Hepatocyte (in vitro differentiated cells): ENCODE measurements at places on chromosomes 11 and 22.
A peak's percentile ranks its signal among the peaks of the same experiment; 100 is the strongest.

GRCh38 chr11:112719736-112720525, 241.3 kb upstream of the NCAM1 start:
- no peaks in the 10 kb centered on the region for H3K36me3 ChIP-seq
- H3K27me3 ChIP-seq: no peaks in the 10 kb centered on the region
- H3K27ac ChIP-seq: no peak overlapping the region
- no peak for DNase-seq

- H3K4me1 ChIP-seq: peaks cover 48% of the 10 kb centered on the region
- H3K27me3 ChIP-seq: no peaks in the 10 kb centered on the region
- no peak overlapping the region for H3K4me3 ChIP-seq
- no peaks in the 10 kb centered on the region for H3K36me3 ChIP-seq
Measured at GRCh38 chr11:2778630-2779498, 79.1 kb upstream of the KCNQ1OT1 start.

DNA sequence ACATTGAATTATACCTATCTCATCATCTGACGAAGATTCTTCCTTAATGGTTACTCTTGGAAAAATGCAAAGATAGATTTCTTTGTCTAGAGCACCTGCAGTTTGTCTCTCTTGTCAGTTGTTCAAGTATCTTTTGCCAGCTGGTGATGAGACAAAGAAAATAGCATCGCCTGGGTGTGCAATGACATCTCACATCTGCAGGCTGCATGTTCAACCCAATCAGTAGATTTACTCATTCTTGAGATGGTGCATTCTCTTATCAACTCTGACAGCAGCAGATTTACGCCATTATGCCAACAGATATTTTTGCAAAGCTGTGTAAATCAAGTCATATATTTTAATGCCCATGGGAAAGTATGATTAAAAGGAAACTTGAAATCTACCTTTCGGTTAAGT, 164.6 kb upstream of the PDGFD start:
- no peaks in the 10 kb centered on the region for H3K36me3 ChIP-seq
- H3K27ac ChIP-seq: no peak overlapping the region
- DNase-seq: no peak

- no peaks in the 10 kb centered on the region for H3K27me3 ChIP-seq
- H3K4me1 ChIP-seq: no peaks in the 10 kb centered on the region
- DNase-seq: peak; percentile 83
- no peak overlapping the region for H3K4me3 ChIP-seq
- no peak overlapping the region for H3K27ac ChIP-seq
- no peaks in the 10 kb centered on the region for H3K36me3 ChIP-seq
Measured at GRCh38 chr11:12963792-12964536, 45.2 kb upstream of the RASSF10 start.

DNA sequence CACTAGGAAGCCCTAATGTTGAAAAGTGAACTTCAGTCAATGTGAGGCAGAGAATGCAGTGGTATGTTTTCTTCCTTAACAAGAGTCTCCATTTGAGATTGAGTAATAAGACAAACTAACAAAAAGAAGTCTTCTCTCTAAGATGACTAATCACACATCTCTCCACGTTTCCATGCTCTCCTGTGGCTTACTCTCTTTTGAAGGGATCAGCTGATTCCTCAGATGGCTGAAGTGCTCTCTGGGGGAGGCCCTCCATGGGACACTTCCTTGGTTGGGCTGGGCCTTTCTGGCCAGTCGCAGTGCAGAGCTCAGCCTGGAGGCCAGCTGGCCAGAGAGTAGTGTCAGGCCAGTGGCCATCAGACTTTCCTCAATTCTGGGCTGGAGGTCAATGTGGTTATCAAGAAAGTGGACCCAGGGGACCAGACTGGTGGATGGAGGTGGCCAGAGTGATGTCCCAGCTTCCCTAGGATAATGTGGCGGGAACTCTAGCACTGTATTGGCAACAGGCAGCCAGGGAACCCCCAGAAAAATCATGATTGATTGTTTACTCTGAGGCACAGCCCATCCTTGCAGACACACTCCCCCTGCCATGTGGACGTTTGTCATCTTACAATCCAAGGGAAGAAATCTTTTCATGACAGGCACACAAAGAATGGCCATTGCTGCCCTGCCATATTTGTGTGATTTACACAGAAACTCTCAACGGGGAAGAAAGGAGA, 14.5 kb downstream of the CSRP3 start:
- H3K27me3 ChIP-seq: no peaks in the 10 kb centered on the region
- no peaks in the 10 kb centered on the region for H3K36me3 ChIP-seq
- H3K27ac ChIP-seq: no peak overlapping the region
- H3K4me3 ChIP-seq: no peak overlapping the region
- H3K4me1 ChIP-seq: no peaks in the 10 kb centered on the region

DNA sequence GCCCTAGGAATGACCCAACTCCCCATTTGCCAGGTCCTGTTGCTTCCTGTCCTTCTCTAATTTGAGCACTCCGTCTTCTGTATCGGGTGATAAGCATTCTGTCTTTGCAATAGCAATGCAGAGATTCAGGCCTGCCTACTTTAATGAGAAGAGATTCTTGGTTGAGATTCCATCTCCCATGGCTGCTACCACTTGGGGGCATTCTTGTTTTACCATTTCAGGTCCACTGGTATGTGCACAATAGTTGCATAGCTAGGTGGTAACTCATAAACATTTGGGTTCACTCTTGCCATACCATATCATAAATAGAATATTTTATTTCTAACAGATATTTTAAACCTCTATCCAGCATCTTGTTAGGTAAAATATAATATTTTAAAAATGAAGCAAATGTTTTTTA, 34.4 kb upstream of the CALCB start:
- H3K4me1 ChIP-seq: no peaks in the 10 kb centered on the region
- no peaks in the 10 kb centered on the region for H3K27me3 ChIP-seq
- no peaks in the 10 kb centered on the region for H3K36me3 ChIP-seq
- no peak for DNase-seq
- H3K27ac ChIP-seq: no peak overlapping the region

DNA sequence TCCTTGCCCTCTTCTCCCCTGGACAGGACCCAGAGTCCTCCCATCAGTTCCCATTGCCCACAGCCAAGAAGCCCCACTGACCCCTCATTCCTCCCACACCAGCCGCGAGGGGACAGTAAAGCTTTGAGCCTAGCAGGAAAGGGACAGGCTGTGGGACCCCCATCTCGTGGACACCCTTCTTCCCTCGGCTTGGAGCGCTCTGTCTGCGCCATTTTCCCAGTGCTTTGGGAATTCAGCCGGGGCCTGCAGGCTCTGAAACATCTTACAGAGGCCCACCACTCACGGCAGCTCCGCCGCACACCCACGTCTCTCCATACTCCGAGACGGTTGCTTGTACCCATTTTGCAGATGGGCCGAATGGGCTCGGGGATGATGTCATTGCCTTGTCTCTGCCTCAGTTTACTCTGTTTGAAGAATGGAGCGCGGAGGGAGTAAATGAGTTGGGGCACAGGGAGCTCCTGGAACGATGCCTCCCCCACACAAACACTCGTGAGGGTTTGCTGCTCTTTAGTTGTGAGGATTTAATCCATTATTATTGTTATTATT, 447.7 kb downstream of the TBC1D22A start:
- no peaks in the 10 kb centered on the region for H3K4me1 ChIP-seq
- no peak overlapping the region for H3K4me3 ChIP-seq
- H3K27me3 ChIP-seq: no peaks in the 10 kb centered on the region
- no peak for DNase-seq

DNA sequence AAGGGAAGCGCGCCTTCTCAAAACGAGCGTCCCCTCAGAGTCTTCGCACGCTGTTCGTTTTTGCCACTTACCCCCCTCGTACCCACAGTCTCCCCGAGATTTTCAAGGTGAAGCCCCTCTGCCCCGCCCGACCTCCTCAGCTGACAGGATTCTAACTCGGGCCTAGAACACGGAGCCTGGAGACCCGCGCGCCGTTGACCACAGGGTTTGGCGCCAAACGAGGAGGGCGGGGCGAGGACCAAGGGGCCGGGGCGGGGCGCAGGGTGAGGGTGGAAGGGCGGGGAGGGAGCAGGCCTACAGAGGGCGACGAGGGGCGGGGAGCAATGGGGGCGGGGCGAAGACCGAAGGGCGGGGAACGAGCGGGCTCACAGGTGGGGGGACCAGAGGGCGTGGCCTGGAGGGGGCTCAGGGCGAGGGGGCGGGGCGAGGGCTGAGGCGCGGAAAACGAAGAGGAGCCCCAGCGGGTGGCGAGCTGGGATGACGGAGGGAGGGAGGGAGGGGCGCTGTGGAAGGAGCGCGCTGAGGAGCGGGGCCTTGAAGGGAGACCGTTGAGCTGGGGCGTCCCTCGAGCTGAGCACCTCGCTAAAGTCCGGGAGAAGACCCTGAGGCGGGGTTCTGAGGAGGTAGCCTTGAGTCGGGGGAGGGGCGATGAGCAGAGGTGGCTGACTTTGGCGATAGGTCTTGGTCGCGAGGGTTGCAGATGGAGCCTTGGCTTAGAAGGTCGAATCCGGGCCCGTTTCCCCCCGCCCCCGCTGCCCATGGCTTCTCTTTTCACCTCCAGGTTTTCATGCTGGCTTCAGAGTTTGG, at the start of gene DMC1:
TSS of gene DMC1 (minus strand) at position 212 of the 807 bp plus-strand sequence. CDS start 1,927 bp downstream, outside the sequence.
- no peaks in the 10 kb centered on the region for H3K36me3 ChIP-seq
- peak; percentile 97 for DNase-seq
- H3K4me3 ChIP-seq: peak within 1 kb of the TSS; percentile 61
- H3K27me3 ChIP-seq: no peaks in the 10 kb centered on the region
- H3K4me1 ChIP-seq: peaks cover 6% of the 10 kb centered on the region
